NCI-H2171 treated with DMSO at 0.1 percent for 48 hours (cell line): ENCODE measurements at places on chromosomes 4 and X.

GRCh38 chr4:115272185-115272584 lies 158.8 kb upstream of the NDST4 start:
- no peak for DNase-seq

GRCh38 chrX:118682258-118683014 lies 45.0 kb upstream of the IL13RA1 start:
- DNase-seq = no peak

GRCh38 chr4:52343595-52343994 lies 292.5 kb downstream of the SPATA18 start:
- DNase-seq = no peak

GRCh38 chr4:109157696-109158095 lies 144.8 kb downstream of the COL25A1 start:
- no peak for DNase-seq

GRCh38 chr4:184343502-184344177 lies 126.0 kb upstream of the ENPP6 start:
- peak; percentile 77 for DNase-seq

GRCh38 chr4:155228713-155229112 lies 20.3 kb downstream of the NPY2R start:
- DNase-seq = no peak

- DNase-seq = no peak
Observed at GRCh38 chr4:169059306-169060211, 49.5 kb upstream of the CBR4 start.

GRCh38 chr4:57355101-57355665 lies 245.0 kb upstream of the IGFBP7 start:
- no peak for DNase-seq

DNA sequence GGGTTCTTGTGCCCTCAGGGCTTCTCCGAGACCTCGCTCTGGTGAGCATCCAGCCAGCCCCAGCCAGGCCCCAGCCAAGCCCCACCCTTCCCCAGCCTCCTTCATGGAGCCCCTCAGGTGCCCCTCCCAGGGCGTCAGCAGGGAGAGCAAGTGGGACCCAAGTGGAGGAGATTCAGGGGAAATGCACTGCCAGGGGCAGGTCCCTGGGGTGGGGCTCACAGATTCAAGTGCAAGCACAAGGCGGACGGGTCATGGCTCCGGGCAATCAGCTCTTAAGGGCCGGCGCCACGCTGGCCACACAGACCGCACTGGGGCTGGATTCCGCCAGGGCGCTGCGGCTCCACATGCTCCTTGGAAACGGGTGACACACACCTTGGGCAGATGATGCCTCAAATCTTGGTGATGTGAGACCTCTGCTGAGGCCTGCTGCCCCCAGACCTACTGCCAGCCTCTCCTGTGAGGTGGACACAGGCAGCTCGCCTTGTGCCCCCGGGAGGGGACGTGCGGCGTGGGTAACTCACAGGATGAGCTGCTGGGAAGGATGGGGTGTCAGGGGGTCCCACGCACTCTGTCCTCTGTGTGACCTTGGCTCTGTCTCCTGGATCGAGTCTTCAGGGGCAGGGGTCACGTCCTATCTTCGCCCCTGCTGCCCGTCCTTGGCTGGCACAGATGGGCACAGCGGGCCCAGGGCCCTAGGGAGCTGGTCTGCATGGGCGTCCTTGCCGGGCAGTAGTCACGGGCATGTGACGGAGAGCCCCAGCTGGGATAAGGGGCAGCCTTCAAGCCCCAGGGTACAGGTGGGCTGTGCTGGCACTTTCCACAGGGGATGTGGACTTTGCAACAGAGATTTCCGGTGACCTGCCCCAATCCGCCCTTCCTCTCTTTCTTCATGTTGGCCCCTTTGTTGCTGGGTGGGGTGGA lies 17.1 kb downstream of the NAT8L start:
- DNase-seq = no peak

DNA sequence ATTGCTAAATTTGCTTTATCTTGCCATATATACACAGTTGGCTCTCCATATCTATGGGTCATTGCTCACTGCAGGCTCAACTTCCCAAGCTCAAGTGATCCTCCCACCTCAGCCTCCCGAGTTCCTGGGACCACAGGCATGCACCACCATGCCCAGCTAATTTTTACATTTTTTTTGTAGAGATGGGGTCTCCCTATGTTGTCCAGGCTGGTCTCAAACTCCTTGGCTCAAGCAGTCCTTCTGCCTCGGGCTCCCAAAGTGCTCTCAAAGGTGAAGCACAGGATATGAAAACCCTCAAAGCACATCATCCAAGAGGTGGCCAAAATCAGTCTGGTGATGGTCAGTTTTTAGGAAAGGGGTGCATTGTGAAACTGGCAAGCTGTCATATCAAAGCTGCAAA lies 11.8 kb downstream of the CDS1 start:
- no peak for DNase-seq

GRCh38 chr4:95409750-95410149 lies 139.0 kb downstream of the UNC5C start:
- no peak for DNase-seq

GRCh38 chrX:50815120-50815519 lies 1.1 kb upstream of the SHROOM4 start:
- no peak for DNase-seq

GRCh38 chr4:147362938-147363337 lies 118.0 kb upstream of the EDNRA start:
- no peak for DNase-seq

- DNase-seq = no peak
Observed at GRCh38 chrX:115571712-115572111, 10.7 kb downstream of the PLS3 start.

GRCh38 chrX:132015875-132016274 lies 7.2 kb upstream of the STK26 start:
- no peak for DNase-seq

DNA sequence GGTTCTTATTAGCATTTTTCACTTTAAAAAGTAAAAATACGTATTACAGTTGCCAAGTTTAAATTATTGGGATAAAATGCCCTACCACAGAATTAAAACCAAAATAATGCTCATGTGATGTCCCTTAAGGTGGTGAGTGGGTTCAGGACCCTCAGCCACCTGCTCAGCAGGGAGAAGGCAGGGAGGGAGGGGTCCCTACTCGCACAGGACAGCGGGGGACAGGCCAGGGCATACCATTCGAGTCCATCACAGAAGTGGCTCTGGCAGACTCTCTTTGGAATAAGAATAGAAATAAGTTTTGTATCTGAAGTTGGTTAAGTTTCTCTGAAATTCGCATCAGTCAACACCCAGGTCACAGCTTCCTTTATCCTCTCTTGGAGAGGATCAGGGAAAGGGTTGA lies 37.7 kb downstream of the NOP14 start:
- DNase-seq = no peak

DNA sequence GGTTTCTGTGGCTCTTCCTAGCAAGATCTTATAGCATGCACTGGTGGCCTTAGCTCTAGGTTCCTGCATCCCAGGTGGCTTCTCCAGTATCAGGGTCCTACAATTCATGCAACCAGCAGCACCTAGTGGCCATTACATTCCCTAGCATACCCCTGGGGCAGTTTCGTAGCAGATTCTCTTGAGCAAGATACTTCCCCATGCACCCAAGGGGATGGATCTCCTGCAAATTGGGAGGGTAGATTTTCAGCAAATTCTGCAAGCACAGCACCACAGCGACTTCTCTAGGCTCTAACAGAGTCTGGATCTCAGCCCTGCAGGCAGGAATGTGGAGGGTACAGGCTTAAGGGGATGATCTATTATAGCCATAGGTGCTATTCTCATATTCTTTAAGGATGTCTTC lies 13.1 kb upstream of the SLC9B1 start:
- DNase-seq = peak; percentile 7

GRCh38 chrX:68650491-68650890 lies 3.0 kb downstream of the STARD8 start:
- no peak for DNase-seq

DNA sequence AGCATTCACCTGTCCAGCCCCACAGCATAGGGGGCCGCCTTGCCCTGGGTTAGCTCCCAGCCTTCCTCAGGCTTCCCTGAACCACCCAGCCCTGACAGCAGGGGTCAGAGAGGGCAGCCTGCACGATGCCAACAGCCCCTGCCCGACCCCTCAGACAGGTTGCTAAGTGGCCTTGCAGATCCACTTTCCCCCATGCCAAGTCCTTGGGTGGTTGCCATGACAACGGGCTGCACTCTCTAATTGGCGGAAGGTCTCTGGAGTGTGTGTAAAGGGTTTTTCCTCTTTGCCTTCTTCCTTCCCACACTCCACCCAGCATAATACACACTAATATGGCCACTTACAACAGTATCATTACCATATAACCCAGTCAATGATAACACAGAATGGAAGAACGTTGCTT lies 99.6 kb upstream of the AFAP1 start:
- DNase-seq = peak; percentile 76

DNA sequence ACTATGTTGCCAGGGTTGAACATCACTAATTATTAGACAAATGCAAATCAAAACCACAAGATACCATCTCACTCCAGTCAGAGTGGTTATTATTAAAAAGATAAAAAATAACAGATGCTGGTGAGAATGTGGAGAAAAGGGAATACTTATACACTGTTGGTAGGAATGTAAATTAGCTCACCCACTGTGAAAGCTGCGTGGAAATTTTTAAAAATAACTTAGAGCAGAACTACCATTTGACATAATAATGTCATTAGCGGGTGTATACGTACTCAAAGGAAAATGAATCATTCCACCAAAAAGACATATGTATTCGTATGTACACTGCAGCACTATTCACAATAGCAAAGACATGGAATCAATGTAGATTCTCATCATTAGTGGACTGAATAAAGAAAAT lies 48.6 kb upstream of the UGT2A1 start:
- no peak for DNase-seq

- DNase-seq = no peak
Observed at GRCh38 chr4:83342476-83342875, 7.8 kb upstream of the HPSE start.

DNA sequence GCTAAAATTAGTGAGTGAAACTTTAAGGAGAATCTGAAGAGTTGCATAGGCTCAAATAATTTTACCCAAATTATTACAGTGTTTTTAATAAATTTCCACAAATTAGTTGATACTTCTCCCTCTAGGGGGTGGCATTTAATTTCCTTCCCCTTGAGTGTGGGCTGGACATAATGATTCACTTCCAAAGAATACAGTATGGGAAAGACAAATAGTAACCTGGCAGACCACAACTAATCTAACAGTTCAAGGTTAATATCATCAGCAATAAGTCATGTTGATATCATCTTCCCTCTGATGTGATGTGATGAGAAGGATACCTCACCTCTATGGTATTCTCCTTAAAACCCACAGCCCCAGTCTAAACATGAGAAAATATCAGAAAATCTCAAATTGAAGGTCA lies 15.5 kb downstream of the PFKFB1 start:
- DNase-seq = no peak
